Neural crest cell (in vitro differentiated cells): ENCODE measurements at places on chromosomes 13 and 19. TPM values are rescaled to one million over a fixed set of nuclear protein-coding genes. Genes with fewer than 3 reads are reported as not detected.

The CRLF1 gene
- 0.68 and 1.5 TPM in 2 replicates for total RNA-seq

The KLC3 gene
- not detected in 2 replicates for total RNA-seq

GRCh38 chr19:35039881-35040825 lies 1.4 kb upstream of the HPN start:
- peak overlapping the region; percentile 49 for H3K4me3 ChIP-seq
- DNase-seq = no peak
- no peaks in the 10 kb centered on the region for H3K27me3 ChIP-seq
- H3K36me3 ChIP-seq = no peaks in the 10 kb centered on the region

GRCh38 chr13:99687723-99688397 lies 186.6 kb downstream of the TM9SF2 start:
- no peak overlapping the region for H3K4me3 ChIP-seq
- H3K27me3 ChIP-seq = peaks cover 63% of the 10 kb centered on the region
- peaks cover 67% of the 10 kb centered on the region for H3K4me1 ChIP-seq
- no peaks in the 10 kb centered on the region for H3K36me3 ChIP-seq

DNA sequence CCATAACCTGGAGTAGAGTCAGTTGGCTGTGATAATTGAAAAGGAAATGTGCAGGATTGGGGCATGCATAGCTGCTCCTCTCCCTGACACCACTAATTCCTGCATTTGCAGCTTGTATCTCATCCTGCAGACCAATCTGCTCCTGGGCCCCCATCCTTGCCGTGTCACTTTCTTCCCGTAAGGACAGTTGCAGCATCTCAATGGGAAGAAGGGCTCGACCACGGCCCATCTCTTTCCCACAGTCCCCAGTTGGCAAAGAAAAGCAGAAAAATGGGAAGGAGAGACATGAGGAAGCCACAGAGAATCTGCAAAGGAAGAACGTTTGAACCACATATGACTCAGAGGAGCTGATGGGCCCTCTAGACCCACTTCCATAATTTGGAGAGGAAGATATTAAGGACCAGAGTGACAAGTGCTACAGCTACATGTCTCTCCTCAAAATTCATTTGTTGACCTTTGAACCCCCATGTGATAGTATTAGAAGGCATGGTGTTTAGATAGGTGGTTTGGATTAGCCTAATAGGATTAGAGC lies 1.8 kb upstream of the SIGLEC12 start:
- H3K4me1 ChIP-seq = no peaks in the 10 kb centered on the region
- DNase-seq = no peak
- no peak overlapping the region for H3K27ac ChIP-seq
- H3K4me3 ChIP-seq = no peak overlapping the region
- H3K27me3 ChIP-seq = peaks cover 50% of the 10 kb centered on the region

- H3K36me3 ChIP-seq = no peaks in the 10 kb centered on the region
- no peaks in the 10 kb centered on the region for H3K4me1 ChIP-seq
- H3K27ac ChIP-seq = no peak overlapping the region
- no peak for DNase-seq
These were observed 24.9 kb downstream of the SIGLEC7 start for GRCh38 chr19:51166846-51167490.
